ENCODE measurements at places on chromosomes 11 and 22. TPM values are rescaled to one million over a fixed set of nuclear protein-coding genes. Genes with fewer than 3 reads are reported as not detected.

TPBGL gene
- total RNA-seq, result not detected

DUSP8 gene
- 0.22 TPM for total RNA-seq

BDNF gene
- not detected for total RNA-seq

KLHDC7B gene
- total RNA-seq, result 16.0 TPM

DNA sequence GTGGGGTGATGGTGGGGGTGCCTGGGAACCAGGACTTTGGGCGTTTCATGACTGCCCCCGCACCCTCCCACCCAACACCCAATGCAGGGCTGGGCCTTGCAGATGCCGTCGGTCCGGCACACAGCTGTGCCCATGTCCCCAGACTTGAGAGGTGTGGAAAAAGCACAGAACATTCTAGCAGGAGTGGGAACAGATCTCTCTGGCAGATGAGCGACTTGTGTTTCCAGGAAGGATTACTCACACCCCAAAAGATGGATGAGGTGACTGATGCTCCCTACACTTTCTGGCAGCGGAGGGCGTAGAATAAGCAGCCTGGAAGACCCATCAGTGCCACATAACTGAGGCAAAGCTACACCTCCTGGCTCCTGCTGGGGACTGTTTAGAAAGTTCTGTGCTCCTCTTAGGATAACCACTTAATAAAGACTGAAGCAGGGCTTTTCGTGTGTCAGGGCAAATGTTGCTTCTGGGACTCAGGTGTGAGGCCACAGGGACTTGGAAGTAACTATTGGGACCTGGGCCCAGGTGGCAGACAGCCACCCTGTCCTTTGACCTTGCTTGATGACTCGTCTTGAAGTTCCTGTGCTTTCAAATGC, 24.2 kb downstream of the FBLN1 start:
- no peak for DNase-seq

GRCh38 chr22:32723643-32724042, 77.9 kb upstream of the TIMP3 start:
- peak; percentile 59 for DNase-seq

DNA sequence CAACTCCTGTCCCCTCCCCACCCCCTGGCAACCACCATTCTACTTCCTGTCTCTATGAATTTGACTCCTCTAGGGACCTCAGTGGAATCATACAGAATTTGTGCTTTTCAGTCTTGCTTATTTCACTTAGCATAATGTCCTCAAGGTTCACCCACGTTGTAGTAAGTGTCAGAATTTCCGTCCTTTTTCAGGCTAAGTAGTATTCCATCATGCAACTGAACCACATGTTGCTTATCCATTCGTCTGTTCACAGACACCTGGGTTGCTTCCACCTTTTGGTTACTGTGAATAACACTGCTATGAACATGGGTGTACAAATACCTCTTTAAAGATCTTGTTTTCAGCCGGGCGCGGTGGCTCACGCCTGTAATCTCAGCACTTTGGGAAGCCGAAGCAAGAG, 16.5 kb downstream of the CELSR1 start:
- DNase-seq, result no peak

- DNase-seq, result no peak
Measured at GRCh38 chr11:119091178-119091577, 6.5 kb downstream of the HMBS start.

- DNase-seq, result no peak
Measured at GRCh38 chr11:2995893-2996554, 3.9 kb upstream of the NAP1L4 start.
